ENCODE measurements at places on chromosomes 6 and 20. TPM values are rescaled to one million over a fixed set of nuclear protein-coding genes. Genes with fewer than 3 reads are reported as not detected.

- DNase-seq = no peak
Measured at GRCh38 chr6:142647449-142648035, 297.4 kb downstream of the HIVEP2 start.

DNA sequence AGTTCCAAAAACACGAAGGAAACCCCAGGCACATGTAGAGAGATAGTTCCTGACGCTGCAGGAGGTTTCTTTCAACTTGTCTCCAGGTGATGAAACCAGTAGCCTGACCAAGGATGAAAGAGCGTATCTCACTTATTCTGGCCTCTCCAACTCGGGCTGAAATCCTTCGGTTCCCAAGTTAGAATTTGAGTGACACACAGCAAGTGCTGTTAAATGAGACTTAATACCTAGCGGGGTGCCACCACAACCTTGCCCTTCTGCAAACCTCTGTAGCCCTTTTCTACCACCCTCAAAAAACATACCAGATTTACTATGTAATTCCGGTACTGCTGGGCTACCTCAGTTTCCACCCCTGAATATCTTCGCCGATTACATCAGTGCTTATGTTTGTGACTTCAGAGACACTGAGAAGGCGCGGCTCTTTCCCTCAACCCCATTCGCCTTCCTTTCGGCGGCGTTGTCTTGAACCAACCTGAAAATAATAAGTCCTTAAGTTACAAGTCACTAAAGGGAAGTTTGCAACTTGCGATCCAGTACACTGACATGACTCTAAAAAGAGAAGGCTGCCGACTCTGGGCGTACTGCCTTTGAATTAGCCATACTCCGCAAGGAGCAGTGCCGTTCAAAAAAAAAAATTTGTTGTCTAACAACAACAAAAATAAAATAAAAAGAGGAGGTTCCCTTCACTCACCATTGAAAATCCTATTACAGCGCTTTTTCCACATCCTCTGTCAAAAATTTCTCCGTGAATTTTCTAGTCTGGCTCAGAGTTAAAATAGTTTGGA lies 194.9 kb upstream of the ZNF184 start:
- no peak for DNase-seq

Gene FAM184A
- polyA plus RNA-seq = 11.5 TPM

- no peak for DNase-seq
Measured at GRCh38 chr6:144597511-144597910, 312.4 kb downstream of the UTRN start.

DNA sequence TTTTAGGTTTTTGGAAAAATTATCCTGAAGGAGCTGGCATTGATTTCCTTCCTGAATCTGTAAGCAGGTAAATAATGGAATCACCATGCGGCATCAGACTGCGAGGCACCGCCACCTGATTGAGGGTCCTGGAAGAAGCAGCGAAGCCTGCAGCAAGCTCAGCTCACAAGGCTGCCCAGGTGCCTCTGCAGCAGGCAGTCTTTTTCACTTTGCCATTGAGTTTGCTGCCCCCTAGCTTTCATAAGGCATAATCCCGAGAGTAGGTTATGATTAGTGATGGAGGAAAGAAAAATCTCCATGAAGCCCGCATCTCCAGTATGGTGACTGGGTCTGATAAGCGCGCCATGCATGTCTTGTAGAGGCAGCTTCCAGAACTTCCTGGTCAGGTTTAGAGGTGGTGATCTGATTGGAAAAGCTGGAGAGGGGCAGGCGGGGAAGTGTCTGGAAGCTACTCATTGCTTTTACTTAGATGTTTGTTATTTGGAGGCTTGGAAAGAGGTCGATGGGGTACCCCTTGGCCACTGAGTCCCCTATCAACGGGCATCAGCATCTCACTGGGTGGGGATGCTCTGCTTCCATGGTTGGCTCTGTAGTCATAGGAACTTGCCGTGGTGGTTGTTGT lies 26.7 kb downstream of the IYD start:
- peak; percentile 56 for DNase-seq

Gene KCNK15
- polyA plus RNA-seq = 0.06 TPM

DNA sequence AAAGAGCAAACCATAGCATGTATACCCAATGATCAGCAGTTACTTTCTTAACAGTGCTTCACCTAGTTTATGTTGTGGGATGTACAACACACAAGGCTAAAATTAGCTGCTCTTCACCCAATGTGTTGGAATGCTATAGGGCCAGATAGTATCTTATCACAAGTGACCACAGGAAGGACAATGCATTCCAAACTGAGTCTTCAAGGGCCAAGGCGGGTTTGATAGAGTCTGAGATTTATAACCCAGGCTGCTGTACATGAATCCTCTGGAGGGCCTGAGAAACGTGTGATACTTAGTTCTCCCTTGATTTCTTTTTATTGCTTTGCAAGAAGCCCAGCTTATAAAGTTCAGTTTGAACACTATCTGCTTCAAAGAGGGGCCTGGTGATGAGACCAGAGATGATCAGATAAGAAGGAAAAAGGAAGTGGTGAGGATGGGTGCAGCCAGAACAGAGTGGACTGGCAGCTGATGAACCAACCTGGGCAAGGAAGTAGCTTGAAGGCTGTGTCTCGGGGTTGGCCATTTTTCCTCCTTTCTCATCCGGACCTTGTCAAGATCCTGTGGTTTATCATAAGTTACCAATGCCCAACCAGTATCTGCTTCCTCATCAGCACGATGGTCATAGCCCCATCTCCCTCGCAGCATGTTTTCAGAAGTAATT lies 62.2 kb upstream of the BMP2 start:
- DNase-seq = no peak

- no peak for DNase-seq
Measured at GRCh38 chr6:92945799-92946198, 473.6 kb downstream of the EPHA7 start.

Gene SCP2D1
- not detected for polyA plus RNA-seq

- DNase-seq = no peak
Measured at GRCh38 chr6:83824388-83824801, 28.8 kb upstream of the RIPPLY2 start.

DNA sequence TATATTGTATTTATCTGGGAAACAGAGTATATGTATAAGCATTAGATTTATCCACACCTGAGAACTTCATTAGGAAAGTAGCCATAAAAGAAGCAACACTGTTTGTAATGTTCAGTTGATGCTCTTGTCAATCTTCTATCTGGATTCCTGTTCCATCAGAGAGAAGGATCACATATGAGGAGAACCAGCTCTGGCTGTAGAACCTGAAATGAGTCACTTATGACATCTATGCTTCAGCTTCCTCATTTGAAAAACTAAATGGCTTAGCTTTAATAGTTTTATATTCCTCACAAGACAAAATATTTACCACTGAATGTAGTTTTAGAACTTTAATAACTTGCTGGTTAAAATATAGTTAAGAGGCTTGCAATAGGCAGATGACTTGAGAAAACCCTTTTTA lies 144.7 kb downstream of the TASP1 start:
- no peak for DNase-seq

GRCh38 chr20:34843421-34843820 lies 18.0 kb upstream of the NCOA6 start:
- DNase-seq = no peak

GRCh38 chr20:36336954-36337704 lies 31.0 kb downstream of the DLGAP4 start:
- no peak for DNase-seq

DNA sequence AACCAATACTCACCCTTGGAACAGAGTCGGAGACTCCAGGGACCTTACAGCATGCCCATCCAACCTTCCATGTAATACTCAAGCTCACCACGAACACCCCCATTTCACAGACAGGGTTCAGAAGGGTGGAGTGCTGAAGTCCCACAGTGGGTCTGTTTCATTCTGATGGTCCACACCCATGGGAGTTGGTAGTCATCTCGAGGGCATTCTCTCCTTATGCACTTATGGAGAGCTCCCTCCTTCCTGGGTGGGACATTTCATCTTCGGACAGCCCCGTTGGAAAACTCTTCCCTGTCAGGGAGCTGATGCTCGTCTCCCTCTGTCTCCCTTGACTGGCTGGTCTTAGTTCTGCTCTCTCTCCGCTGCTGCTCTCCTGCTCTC lies 38.9 kb downstream of the COX4I2 start:
- DNase-seq = no peak

DNA sequence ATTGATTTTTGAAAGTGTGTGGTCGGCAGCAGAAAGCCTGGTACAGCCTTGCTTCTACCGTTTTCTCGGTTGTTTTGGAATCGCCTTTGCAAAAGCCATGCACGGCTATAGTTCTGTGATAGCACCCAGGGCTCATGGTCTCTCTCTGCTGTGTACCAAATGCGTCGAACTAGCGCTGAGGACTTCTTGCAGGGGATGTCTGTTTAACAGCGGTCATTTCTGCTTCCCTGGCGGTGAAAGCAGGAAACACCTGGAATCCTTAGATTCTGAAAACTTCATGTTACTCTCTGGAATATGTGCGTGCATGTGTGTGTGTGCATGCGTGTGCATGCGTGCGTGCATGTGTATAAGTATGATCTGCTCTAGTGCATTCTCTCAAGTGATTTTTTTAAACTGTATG lies 26.1 kb upstream of the GCNT2 start:
- no peak for DNase-seq

DNA sequence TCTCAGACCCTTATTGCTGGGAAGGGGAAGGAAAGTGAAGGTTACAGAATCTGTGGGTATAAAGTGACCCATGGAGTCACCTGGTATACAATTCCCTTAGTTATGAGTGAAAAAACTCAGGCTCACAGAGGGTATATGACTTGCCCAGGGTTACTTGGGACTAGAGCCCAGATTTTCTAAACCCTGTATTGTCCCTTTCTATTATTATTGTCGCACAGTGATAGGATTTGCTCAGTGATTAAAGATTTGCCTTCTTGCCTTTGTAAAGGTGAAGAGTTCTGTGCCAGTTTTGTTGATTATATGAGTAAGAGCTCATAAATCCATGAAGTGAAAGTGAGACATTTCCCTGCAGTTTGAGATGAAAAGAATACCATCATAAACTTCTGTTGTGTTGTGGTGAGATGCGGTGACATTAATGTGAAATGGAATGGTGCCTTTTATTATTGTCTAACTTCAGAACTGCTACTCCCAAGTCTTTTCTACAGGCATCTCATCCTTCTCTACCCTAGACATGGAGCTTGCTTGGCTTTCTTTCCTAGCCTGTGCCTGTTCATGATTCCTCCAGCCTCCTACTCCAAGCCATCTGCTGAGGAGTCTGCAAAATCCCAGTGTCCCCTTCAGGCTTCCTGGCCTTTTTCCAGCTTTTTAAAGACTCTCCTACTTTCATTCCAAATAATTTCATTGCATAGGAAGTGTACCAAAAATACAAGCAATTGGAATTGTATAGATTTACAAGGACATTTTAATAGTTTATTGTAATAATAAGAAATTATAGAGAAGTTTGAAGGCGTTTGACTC lies 33.5 kb upstream of the ADIG start:
- no peak for DNase-seq

DNA sequence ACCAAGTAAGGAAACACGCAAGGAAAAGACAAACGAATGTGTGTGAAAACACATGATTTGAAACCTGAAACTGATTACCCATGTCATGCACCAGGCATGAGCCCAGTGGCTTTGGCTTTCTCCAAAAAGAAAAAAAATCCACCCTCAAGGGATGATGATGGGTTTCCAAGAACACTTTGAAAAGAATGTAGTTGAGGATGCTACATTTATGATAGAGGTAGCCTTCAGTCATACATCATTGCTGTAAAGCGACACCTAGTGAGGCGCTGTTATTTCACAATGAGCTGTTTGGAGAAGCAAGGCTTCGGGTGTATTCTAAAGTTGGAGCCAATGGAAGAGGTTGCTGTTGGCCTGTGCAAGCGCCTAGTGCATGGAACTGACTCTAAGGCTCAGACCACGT lies 124.9 kb downstream of the SCML4 start:
- no peak for DNase-seq

- DNase-seq = no peak
Measured at GRCh38 chr6:105733556-105734162, 330.8 kb upstream of the PREP start.

GRCh38 chr20:61169874-61170273 lies 82.2 kb upstream of the CDH4 start:
- no peak for DNase-seq

Gene BEND6
- 6.0 TPM for polyA plus RNA-seq

DNA sequence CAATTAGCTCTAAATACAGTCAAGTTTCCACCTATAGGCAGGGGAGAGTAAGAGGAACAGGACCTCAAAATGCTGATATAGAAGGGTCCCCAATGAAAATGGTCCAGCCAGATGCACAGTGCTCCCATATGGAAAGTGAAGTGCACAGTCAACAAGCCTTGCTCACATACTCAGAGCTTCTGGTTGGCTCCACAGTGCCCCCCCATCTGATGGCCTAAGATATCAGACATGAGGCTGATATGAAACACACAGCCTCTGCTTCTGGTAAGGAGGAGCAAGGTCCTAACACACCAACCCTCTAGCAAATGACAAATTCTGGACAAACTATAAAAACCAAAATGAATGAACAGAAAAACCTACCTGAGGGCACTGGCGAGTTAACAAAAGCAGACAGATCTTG lies 111.4 kb upstream of the EMILIN3 start:
- DNase-seq = no peak

Gene C6orf15
- polyA plus RNA-seq = not detected

All from right renal cortex interstitium (tissue), 3 donors.